ENCODE measurements at places on chromosomes 1 and 21.

DNA sequence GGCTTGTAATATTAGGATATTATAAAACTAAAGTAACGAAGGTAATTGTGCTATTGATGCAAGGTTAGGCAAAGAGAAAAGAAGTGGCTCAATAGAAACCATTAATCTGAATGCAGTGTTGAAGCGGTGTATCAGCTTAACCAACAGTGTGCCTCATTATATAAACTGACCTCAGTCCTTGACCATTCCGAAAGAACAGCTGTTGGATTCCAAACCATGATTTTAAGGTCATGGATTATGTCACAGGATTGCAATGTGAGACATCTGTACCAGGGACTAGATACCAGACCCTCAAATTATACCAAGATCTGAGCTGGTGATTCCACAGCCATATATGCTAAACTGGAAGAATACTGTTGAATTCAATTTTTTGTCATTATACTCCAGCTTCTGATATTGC lies 134.2 kb upstream of the HP1BP3 start:
- DNase-seq, result no peak

- DNase-seq, result no peak
Measured at GRCh38 chr1:151199873-151200581, 1.7 kb downstream of the PIP5K1A start.

- no peak for DNase-seq
Measured at GRCh38 chr1:55718758-55719671, 503.9 kb upstream of the USP24 start.

DNA sequence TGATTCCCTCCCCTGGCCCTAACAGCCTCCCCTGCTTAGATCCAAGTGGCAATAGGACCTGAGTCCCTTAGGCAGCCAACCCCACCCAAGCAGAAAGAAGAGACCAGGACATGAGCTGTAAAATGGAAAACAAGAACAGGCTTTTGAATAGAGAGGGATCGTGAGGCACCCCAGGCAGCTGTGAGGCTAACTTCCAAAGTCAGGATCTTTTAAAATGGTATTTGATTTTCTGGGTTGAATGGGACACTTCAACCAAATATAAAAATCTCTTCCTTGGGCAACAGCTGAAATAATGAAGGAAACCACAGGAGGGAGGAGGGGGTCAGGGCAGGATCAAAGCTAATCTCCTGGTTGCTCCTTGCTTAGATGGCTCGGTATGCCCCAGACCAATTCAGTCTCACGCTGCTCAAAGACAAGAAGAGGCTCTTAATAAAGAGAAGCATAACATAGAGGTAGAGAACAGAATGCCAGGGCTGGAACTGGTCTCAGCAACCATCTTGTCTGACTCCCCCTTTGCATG lies 28.6 kb upstream of the AVPR1B start:
- no peak for DNase-seq

GRCh38 chr1:38875811-38876210 lies 2.7 kb upstream of the MYCBP start:
- no peak for DNase-seq

DNA sequence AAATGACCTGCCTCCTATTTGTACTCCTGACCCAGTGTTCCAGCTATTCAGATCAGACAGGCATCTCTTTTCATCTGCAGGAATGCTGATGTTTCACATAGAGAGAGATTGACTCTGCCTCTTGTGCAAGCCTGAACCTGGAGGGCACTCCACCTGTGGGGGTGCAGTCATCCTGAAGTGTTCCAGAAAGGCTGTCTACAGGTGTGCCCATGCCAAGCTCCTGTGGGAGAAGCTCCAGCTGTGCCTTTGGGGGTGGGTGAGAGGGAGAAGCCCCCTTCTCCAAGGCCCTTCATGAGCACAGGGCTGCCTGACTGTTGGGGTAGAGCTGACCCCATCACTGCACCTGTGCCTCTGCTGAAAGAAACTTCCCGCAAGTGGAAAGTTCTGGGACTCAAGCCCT lies 22.8 kb downstream of the IFI44 start:
- DNase-seq, result no peak

- DNase-seq, result no peak
Measured at GRCh38 chr1:205186191-205186590, 25.3 kb downstream of the DSTYK start.

DNA sequence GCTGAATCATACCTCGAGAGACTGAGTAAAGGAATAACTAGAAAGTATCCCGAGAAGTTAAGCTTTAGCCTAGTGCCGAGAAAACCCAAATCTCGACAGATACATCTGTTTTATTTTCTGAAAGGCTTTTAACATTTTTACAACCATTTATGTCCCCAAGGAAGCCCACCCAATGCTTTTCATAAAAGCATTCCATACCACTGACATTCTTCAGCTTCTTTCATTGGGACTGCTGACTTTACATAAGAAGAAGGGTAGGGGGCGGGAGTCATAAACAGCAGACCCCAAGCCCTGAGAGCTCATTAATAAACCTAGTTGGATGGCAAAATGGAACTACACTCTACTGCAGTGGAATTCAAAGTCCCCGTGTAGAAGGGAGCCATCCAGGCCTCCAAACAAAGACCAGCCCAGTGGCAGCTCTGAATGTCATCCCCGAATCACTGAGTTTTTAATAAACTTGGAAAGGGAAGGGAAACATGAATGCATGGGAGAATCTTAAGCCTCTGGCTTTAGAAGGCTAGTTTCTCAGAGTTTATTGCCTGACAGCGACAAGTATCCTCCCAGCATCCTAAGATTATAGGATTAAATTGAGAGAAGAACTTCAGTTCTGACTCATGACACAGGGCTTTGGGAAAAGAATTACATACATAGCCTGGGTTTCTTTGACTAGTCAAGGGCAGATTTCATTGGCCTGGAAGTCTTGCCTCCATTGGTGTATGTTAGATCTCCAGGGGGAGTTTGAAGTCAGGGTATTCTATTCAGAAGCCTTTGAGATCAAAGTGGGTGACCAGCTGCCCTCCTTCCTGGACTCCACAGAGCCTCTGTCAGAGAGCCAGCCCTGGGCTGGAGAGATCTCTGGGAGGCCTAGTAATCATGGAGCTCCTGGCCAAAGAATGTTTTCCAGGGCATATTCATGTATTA lies 3.7 kb downstream of the ATF3 start:
- DNase-seq, result no peak

- no peak for DNase-seq
Measured at GRCh38 chr1:182242641-182243040, 148.9 kb downstream of the GLUL start.

DNA sequence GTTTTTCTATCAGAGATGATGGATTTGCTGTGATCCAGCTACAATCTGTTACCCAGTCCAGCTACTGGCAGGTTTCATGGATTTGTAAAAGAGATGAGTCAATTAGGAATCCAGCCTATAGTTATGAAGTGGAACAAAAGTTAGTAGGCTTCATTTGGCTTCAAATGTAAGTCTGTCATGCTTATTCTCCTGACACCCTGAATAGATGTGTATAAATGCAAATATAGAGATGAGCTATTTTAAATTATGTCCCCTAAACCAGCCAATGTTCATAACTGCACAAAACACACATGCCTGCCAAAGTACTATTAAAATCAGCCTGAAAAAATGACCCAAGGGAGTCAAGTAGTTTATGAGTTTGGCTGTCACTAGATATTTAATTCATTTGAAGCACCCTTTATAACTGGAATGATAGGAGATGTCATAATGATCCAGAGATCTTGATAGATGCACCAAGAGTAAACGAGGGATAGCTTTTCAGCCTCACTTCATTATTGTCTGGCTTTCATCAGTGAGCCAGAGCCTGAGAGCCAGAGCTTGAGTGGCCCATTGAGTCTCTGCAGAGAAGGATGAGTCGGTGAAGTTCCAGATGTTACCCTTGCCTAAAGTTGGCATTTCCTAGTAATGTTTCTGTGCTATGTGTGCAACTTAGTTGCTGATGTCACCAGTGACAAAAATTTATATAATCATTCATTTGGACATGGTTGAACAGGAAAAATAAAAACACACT lies 11.8 kb upstream of the NTMT2 start:
- no peak for DNase-seq

DNA sequence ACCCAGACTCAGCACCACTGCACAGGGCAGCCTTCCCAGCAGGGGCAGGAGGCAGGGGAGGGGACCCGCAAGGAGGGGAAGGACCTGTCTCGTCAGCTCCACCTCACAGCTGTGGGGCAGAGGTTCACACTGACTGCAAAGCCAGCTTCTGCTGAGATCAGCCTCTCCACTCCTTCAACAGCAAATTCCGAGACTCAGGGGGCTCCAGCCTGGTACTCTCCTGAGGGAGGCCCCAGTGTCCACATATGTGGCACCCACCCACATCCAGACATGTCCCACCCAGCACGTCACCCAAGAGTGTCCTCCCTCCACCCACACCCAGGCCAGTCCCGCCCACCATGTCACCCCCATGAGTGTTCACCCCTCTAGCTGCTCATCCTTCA lies 329.5 kb downstream of the NPHP4 start:
- no peak for DNase-seq

DNA sequence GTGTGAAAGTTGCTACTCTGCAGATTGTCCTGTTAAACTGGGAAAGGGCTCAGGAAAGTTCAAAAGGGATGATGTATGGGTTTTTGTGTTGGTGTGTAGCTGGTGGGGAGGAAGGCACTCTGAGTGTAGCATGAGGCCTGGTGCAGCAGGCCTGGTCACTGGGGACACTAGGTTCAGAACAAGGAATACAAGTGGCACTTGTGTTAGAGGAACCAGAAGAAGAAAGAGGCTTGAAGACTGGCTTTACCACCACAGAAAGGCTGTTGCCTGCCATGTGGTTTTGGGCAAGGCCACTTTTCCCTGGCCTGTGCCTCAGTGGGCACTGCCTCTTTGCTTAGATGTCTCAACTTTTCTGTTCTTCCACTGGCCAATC lies 122.8 kb downstream of the NOS1AP start:
- no peak for DNase-seq

DNA sequence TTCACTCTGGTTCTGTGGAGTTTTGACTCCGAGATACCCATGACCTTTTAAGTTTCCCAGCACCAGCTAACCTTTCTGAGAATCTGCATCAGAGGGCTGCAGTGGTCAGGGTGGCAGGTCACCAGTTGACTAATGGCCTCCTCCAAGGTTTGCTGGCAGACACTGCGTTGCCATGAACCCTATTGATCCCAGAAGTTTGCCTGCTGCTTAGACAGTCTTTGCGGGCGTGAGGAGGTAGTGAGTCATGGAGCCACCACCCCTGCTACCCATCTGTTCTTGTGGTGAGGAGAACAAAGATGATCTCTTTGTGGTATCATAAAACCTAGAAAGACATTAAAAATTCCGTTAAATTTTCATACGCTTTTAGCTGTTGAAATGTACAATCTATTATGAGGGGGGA lies 180.4 kb downstream of the FGGY start:
- DNase-seq, result no peak

GRCh38 chr1:3242408-3243260 lies 173.6 kb downstream of the PRDM16 start:
- no peak for DNase-seq

DNA sequence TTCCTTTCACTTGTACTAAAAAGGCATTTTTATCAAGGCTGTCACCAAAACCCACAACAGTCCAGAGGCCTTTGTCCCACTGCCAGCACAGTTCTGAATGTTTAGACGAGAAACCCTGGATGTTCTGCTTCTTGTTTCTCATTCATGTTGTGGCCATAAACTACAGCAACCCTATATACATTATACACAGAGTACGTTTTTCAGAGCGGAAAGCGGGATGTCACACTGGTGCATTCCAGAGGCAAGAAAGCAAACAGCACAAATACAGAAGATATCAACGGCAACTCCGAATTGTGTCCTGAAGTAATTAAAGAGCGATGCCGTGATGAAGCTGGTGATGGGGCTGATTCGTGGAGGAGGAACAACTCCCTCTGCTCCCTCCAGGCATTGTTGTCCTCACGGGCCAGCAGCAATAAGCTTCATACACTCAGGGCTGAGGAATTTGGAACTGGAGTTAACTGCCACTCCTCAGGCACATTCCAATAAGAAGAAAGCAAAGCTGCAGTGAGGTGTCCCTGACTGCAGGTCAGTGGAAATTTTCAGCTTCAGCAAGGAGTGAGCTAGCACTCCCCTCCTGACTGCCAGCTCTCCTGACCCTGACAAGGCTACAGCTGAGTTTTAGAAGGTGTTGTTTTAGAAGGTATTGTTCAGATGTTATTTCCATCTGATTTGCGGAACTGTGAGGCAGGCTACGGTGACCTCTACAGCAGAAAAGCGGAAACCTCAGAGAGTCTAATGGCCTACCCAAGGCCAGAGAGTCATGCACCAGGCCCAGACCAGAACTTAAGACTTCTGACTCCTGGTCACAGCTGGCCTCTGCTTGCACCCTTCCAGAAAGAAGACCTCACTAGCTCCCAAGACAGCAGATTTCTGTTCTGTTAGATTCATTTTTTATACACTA lies 149.0 kb downstream of the TGFBR3 start:
- no peak for DNase-seq

DNA sequence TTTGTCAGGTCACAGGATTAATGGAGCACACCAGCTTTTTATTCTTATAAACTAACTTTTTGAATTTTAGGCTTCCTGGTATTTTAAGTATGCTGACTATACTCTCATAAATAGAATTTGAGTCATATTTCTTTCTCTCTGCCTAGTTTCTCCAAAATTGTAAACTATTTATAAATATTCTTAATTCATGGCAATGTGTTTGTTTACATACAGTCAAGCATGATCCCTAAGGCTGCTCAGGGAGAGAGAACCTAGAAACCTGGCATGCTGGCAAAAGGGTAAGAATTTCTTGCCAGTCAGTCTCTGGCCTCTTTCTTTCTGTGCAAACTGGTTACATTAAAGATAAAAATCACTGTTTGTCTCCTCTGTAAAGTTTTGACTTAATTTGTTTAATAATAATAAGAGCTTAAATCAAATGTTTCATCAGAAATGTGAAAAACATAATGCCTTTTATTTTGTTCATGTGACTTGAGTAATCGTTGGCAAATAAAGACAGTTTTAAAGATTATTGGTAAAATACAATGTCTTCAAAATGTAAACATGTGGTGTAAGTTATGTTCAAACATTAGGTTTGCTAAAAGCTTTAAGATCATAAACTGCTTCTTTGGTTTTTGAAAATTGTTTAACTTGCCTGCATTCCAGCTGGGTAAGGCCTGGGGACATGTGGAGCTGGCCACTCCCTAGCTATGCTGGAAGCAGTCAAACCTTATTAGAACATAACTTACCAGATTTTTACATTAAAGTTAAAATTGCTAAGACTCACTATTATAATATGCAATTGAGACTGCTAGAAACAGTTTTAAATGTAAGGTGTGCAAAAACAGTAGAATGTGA lies 1401.7 kb downstream of the NCAM2 start:
- no peak for DNase-seq

GRCh38 chr21:16073586-16073985 lies 343.8 kb downstream of the USP25 start:
- no peak for DNase-seq

DNA sequence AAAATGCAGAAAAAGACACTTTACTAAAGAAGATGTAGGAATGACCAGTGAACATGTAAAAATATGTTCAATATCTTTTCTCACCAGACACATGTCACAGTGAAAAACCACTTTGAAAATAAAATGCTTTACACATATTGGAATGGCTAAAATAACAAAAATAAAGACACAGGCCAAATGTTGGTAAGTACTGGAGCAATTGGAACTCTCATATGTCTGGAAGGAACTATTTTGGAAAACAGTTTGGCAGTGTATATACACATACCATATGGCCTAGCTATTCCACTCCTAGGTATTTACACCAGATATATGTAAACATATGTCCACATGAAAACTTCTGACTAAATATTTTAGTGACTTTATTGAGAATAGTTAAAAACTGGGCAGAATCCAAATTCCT lies 927.2 kb downstream of the BRINP3 start:
- no peak for DNase-seq

Measured in stimulated activated CD4-positive, alpha-beta T cell treated with anti-CD3 and anti-CD28 coated beads, Interleukin-12 subunit alpha, Interleukin-12 subunit beta, amount 100 ng/mL, for 4 hours (primary cell).